RKO (cell line): ENCODE measurements at places on chromosomes 3 and 15.

DNA sequence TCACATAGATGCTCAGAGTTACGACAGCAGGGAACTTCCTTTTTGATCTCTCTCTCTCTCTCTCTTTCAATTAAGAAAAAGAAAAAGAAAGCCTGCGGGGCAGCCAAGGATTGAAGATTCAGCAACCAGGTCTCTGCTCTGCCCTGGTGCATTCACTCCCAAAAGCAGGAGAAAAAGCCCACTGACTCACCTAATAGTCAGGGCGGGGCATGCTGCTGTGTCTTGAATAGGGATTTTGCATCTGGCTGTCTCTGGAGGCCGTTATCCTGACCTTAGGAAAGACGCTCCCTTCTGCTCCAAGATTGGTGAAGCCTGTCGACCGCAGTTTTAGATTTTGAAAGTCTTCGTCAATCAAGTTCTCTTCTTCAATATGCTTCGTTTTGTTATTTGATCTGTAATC, 20.8 kb upstream of the ITGB5 start:
- DNase-seq: no peak

GRCh38 chr3:22419261-22419660, 668.3 kb upstream of the ZNF385D start:
- DNase-seq: no peak

GRCh38 chr3:10195366-10196089, 30.8 kb downstream of the IRAK2 start:
- no peak for DNase-seq

GRCh38 chr3:150765949-150766720, 3.2 kb upstream of the SIAH2 start:
- DNase-seq: peak; percentile 8

- no peak for DNase-seq
Observed at GRCh38 chr3:65924762-65925161, 114.0 kb downstream of the MAGI1 start.

- DNase-seq: no peak
Observed at GRCh38 chr3:189588475-189589178, 42.6 kb upstream of the TP63 start.

GRCh38 chr15:98827217-98827616, 178.9 kb downstream of the IGF1R start:
- DNase-seq: no peak
